ENCODE measurements at places on chromosomes 11 and 22.
A peak's percentile ranks its signal among the peaks of the same experiment; 100 is the strongest.

DNA sequence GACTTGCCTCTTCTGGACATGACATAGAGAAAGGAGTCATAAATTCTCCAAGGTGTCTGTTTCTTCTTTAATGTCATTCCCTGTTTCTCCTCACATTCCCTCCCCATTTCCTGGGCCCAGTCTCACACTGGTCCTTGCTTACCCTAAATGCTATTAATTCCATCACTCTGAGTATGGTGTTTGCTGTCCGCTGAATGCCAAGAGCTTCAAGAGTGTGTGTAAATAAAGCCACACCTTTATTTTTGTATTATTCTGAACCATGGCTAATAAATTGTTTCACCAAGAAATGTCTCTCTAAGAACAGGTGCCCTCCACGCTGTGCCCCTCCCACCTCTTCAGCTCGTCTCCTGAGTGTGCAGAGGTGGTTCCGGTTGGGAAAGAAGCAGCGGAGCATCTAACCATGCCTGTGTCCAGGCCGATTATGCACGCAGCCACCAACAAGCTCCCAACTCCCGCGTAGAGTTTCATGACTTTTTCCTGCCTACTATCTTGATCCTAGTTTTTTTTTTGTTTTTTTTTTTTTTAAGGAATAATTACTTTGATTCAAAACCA is 8.6 kb downstream of the TMEM121B start:
- no peak for DNase-seq

- no peak for DNase-seq
Observed at GRCh38 chr11:108891143-108891542, 226.3 kb downstream of the DDX10 start.

DNA sequence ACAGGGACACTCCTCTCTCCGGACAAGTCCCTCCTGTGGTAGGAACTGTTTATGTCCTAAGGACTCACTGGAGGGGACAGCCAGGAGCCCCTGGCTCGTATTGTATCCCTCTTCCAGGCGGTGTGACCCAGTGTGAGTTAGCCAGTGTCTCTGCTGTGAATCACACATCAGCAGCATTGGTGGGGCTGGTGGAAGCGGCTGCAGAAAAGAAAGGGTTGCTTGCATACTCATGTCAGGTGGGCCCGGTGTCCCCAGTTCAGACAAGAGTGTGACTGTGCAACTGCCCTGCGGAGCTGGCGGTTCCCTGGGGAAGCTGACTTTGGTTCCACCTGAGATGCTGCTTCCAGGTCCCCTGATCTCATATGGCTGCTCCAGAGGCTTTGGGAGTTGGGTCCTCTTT is 99.4 kb downstream of the ZBTB16 start:
- no peak for DNase-seq

DNA sequence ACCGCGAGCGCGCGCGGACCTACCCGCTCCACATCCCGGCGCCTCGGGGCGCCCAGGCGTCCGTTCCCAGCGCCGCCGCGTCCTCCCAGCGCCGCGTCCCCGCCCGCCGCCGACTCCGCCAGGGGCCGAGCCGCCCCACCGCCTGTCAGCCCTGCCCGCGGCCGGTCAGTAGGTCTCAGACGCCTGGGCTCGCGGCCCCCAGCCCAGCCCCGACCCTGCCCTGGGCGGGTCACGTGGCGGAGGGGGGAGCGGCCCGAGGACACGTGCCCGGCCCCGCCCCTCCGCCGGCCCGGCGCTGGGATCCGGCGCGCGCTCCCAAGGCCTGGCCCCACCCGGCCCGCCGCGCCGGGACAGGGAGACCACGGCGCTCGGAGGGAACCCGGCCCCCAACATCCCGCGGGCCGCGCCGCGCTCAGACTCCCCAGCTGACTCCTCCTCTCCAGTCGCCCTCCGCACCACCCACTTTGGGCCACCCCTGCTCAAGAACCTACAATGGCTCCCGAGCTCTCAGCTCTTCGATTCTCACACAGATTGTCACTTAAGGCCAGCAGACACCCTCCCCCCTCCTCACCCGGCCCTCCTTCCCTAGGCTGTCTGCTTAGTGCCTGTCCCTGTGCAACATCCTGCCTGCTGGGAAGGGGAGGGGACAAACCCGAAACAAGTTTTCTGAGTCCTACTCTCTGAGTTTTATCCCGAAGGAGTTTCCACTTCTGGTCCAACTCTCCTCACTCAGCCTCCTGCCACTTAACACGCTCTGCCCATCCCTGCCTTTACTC is at the start of gene RAB3IL1:
RAB3IL1 (minus strand) TSS at position 233 of the 776 bp plus-strand sequence; CDS start at position 34, 199 bp downstream.
- no peak for DNase-seq

DNA sequence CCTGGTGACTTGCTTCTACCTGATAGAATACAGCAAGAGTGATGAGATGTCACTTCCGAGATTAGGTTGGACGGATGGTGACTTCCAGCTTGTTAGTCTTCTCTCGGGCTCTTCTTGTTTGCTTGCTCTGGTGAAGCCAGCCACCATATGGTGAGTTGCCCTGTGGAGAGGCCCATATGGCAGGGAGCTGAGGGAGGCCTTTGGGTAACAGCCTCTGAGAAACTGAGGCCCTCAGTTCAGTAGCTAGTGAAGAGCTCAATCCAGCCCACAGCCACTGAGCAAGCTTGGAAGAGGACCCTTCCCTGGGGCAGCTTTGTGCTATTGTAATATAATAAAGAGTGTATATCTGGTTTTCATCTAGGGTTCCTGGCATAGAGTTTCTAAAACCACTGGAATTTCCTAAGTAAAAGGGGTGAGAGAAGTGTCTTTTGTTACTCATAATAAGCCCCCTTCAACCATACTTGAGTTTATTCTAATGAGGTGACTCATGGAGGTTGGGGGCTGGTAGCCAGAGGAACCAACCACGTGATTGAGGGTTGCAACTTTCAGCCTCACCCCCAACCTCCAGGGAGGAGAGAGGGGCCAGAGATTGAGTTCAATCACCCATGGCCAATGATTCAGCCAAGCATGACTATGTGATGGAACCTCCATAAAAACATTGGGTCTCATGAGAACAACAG is 8.0 kb upstream of the TPCN2 start:
- no peak for DNase-seq

DNA sequence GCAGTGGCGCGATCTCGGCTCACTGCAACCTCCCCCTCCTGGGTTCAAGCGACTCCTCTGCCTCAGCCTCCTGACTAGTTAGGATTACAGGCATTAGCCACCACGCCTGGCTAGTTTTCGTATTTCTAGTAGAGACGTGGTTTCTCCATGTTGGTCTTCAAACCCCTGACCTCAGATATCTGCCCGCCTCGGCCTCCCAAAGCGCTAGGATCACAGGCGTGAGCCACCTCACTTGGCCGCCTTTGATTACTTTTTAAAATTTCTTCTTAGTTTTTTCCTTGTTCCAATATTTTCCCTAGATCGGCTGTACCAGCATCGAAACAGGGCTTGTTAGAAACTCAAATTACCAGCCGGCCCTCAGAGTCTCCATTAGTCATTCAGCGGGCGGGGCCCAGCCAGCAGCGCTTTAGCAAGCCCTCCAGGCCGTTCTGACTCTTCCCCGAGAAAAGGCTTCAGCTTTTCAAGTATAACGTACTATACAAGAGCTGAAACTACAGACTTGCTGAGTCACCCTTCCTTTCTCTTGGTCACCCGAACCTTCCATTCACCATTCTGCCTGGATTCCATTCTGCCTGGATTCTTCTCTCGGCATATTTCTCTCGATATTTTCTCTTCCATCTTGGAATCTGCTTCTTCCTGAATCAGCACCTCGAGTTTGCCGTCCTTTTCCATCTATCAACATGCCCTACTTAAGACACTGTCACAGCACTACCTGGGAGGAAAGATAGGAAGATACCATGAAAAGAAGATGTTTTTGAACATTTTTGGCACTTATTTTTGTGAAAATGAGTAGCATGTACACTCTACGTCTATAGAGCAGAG is 6.7 kb upstream of the CAPRIN1 start:
- DNase-seq, result peak; percentile 15

GRCh38 chr11:66524304-66525040 is 14.0 kb downstream of the BBS1 start:
- DNase-seq, result no peak

DNA sequence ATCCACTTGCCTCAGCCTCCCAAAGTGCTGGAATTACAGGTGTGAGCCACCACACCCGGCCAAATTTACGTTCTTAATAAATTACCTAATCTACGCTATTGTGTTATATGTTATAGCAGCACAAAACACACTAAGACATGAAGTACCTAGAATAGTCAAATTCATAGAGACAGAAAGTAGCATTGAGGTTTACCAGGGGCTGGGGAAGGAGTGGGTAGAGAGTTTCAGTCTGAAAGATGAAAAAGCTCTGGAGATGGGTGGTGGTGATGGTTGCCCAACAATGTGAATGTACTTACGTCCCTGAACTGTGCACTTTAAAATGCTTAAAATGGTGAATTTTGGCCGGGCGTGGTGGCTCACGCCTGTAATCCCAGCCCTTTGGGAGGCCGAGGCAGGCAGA is 65.7 kb upstream of the NUP50 start:
- no peak for DNase-seq

DNA sequence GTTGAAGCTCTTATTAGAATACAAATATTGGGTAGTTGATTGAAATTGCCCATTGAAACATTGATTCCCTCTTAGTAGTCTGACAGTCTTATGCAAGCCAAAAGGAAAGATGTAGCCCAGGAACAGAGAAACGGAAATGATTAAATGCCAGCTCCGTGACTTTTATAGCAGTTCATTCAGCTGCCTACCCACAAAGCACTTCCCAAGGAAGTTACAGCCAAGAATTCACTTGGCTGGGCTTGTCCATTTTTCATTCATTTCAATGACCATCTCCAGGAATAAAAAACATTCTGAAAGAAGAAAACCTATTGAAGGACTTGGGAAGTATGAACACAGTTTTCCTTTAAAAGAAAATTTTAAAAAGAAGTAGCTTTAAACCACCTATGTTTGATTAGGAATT is 62.0 kb downstream of the NCAM1 start:
- no peak for DNase-seq

DNA sequence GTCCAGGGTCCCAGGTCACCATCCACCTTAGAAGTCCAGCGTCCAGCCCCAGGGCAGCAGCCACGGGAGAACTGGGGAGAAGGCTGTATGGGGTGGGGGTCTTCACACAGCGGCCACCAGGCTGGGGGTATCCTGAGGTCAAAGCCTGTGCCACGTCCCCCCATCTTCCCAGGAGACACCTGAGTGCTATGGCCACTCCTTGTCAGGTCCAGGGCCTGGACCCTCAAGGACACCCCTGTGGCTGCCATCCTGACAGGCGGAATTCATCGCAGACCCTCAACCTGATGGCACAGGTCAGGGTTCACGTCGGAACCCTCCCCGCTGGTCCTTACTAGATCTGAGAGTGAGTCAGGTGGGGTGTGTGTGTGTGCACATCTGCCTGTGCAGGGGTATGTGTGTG is 18.6 kb downstream of the BRSK2 start:
- DNase-seq, result no peak

DNA sequence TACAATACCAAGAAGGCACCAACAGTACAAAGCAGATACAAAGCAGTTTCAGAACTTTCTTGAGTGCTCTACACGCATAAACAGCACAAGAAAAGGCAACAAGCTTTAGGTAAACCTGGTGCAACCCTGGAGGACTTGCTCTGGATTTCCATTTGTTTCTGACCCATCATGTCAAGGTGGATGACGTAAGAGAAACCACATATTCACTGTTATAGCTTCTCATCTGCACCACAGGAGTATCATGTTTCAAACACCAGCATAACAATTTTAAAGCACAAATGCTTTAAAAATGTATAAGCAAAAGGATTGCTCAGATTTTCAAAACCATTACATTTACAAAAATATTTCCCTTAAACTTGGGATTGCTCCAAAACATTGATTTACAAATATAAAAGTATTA is 25.0 kb upstream of the YPEL1 start:
- DNase-seq, result no peak

GRCh38 chr11:65851811-65852507 is 6.0 kb downstream of the CFL1 start:
- DNase-seq, result no peak

DNA sequence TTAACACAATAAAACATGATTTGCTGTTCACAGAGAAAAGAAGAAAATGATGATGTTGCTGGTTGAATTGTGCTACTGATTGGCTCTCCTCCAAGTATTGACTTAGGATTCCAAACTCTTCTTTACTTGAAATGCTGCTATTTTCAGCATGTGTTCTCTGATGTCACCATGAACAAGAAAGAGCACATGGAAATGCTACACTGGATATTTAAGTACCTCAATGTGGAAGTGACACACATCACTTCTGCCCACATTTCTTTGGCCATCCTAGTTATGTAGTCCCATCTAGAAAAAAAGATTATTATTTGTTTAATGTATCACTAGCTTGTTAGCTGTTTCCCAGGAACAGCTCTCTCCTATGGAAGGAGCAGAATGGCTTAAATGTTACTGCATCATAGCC is 27.2 kb downstream of the OR52B2 start:
- DNase-seq, result no peak

- no peak for DNase-seq
Observed at GRCh38 chr11:8786933-8787332, 104.3 kb downstream of the RPL27A start.

Data from KG1 (cell line).